Head of caudate nucleus (tissue), 42 donors: ENCODE measurements at places on chromosomes 2 and 18.

DNA sequence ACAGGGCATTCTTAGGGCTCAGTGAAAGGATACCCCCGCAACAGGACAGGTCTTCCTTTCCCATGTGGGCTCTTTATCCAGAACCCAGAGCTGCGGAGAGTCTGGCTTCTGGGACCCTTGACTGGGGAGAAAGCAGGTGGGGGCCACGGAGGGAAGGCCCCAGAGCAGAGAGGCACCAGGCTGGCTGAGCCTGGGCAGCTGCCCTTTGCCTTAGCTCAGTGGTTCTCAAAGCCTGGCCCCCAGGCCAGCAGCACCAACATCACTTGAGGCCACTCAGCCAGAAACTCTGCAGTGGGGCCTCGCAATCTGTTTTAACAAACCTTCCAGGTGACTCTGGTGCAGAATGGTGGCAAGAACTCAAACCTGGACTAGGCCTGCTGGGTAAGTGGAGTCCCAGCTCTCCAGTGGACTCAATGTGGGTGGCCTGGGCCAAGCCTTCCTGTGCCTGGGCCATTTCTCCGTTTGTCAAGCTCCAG lies 1.6 kb upstream of the TMEM37 start:
- no peak for DNase-seq

- DNase-seq = no peak
Observed at GRCh38 chr2:37593024-37593423, 78.4 kb downstream of the CDC42EP3 start.

DNA sequence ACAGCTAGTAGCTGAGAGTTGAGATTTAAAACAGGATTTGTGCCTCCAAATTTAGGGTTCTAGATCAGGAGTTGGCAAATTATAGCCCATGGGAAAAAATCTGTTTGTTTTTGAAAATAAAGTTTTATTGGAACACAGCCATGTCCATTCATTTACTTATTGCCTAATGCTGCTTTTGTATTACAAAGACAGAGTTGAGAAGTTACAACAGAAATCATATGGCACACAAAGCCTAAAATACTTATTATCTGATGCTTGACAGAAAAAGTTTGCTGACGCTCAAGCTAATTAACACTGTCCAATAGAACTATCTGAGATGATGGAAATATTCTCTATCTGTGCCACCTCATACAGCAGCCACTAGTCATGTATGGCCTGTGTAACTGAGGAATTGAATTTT lies 229.1 kb upstream of the RASGRP3 start:
- DNase-seq = no peak

DNA sequence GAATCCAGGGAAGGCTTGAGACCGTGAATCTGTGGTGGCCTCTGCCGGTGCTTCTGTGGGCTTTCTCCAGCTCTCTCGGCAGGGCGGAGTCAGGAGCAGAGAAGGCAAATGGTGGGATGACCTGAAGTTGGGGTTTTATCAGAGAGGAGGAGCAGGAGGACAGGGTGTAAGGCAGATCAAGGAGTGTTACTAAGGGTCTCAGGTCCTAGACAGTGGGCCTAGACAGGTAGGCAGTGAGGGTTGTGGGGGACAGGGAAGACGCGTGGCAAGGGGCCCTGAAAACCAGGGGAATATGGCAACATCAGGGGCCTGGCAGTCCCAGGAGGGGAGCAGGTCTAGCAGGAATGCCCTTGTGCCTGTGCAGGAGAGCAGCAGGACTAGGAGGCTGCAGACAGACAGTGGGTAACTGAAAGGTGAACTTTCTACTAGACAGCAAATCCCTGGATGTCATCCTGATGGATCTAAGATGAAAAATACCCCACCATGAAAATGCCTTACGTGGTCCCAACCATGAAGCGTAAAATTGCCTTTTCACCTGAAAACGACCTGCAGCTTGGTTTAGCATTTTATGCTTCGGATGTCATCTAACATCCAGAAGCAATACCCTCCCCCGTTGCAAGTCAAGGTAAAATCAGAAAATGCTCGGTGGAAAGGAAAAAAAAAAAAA lies 42.1 kb downstream of the SRSF7 start:
- DNase-seq = no peak

- DNase-seq = no peak
Observed at GRCh38 chr2:120261387-120262006, 8.8 kb downstream of the RALB start.

GRCh38 chr18:62625019-62625418 lies 90.3 kb upstream of the PHLPP1 start:
- no peak for DNase-seq

DNA sequence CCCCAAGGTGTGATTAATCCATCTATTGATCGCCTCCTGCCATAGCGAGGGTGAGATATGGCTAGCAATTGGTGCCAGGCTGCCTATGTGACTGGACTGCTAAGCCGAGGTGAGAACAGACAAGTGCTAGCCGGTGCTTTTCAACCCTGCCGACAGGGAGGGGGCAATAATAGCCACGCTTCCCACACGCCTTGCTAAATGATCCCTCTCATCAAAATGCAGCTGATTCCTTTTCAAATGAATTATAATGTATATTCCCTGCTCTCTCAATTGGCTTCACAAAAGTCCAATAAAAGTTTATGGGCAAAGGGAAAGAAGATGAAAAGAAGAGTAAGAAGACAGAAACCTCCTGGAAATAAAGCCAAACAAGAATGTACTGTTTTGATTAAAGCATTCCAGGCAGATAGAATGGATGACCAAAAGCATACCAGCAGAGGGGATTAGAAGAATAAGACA lies 235.6 kb downstream of the ICOS start:
- no peak for DNase-seq

DNA sequence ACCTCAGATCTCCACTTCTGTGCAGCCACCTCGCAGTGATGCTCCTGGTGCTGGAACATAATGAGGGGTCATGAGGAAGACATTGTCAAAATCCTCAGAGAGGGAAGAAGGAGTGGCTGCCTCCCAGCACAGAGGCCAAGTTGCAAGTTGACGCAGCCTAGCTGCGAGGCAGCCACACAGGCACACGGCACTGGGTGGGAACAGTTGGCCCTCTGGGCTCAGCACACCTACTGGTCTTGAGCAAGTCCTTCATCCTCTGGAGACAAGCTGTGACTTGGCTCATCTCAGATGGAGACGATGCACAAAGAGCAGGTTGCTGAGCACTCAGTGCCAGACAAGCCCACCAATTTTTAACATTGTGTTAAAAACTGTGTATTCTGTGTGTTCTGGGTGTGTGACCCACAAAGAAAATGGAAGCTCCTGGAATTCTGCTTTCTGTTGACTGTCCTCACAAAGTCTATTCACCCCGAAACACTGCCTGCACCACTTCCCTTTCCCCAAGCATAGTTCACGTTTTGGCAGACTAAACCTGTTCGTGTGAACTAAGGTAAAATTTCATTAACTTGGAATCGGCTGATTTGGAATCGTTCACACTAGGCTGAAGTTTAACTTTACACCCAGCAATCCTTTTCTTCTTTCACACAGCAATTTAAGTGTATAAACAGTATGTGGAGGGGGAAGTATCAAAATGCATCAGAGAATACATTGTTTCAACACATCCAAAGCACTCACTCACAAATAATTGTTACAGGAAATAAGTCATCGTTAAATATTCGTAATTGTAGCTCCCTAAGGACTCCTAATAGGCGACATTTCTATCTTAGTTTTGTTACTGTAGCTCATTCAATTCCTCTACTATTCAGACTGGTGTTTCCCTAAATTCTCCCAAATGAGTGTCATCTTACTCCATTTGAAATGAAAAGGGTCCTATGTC lies 266.6 kb upstream of the ID2 start:
- no peak for DNase-seq

GRCh38 chr2:196307775-196308305 lies 136.5 kb upstream of the STK17B start:
- DNase-seq = no peak

GRCh38 chr2:163856941-163857340 lies 121.1 kb upstream of the FIGN start:
- DNase-seq = no peak

DNA sequence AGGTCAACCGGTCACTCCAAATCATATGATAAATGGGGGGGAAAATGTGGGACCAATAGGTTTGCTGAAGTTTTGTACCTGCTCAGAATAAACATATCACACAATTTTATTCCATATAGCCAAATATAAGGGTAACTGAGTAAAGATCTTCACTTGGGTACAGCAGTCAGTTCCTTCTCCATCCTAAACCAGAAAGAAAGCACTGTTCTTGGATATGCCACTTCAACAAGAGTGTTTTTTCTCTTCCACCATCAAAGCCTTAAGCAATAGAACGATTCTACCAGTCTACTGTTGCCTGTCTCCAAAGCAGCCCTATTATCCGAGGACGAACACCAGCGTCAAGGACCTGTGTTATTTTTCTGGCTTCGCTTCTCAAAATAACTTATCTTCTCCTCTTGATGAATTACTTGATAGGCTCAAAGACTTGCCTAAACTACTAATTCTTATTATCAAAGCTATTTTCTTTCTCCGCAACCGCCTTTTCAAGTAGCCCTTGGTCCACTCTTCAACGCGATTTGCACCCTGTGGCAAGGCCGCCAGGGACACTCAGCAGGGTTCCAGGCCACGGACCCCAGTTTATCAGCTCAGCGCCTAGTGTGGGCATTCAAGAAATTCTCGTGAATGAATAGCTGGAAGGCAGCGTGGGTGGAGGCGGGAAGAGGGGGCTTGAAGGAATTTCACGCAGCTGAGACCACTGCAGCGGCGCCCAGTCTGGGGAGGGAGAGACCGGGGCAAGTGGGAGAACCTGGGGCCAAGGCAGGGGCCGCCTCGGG lies 646 bp downstream of the ALS2 start:
- DNase-seq = peak; percentile 23

DNA sequence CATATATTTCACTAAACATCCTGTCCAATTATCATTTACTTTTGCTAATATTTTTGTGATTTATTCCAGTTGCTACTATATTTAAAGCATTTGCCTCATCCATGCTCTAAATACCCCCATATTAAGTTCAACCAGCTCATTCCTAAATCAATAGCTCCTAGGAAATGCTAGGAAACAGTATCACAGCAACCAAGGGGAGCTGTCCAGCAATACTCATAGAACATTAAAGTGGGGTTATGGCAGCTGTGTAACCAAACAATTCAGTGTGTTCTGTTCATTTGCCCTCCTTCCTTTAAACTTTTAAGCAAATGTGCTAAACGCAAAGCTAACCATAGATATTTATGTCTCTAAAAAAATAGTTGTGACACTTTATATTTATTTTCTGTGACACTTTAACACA lies 41.1 kb downstream of the ACVR1C start:
- no peak for DNase-seq

- DNase-seq = no peak
Observed at GRCh38 chr2:71827973-71828372, 319.7 kb downstream of the CYP26B1 start.

GRCh38 chr2:105139556-105140239 lies 101.8 kb downstream of the MRPS9 start:
- no peak for DNase-seq

- DNase-seq = no peak
Observed at GRCh38 chr18:40529478-40529877, 1425.6 kb upstream of the PIK3C3 start.

DNA sequence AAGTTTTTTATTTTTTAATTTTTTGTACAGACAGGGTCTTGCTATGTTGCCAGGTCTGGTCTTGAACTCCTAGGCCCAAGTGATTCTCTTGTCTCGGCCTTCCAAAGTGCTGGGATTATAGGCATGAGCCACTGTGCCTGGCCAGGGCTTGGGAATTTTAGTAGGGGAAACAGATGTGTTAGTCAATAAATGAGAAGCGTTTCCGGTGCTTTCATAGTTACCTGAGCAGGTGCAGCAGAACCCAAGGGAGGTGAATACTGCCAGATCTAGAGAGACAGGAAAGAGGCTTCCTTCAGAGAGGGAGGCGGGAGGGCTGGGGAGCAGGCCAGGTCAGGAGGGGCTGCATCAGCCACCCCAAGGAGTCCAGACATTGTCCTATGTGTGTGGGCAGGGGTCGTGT lies 30.5 kb upstream of the IMPA2 start:
- no peak for DNase-seq

DNA sequence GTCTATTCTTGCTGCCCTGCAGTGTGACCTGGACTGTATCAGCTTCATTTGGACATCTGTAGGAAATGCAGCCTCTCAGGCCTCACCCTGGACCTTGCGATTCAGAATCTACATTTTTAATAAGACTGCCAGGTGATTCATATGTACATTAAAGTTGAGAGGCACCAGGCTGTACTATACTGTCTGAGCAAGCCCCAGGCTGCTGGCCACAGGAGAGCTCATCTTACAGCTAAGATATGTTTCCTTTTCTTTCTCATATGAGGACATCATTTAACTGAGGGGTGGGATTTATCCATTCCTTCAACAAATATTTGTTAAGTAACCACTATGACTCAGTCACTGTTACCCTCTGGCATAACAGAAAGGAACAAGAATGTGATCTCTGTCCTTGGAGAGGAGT lies 78.2 kb upstream of the GCFC2 start:
- no peak for DNase-seq

DNA sequence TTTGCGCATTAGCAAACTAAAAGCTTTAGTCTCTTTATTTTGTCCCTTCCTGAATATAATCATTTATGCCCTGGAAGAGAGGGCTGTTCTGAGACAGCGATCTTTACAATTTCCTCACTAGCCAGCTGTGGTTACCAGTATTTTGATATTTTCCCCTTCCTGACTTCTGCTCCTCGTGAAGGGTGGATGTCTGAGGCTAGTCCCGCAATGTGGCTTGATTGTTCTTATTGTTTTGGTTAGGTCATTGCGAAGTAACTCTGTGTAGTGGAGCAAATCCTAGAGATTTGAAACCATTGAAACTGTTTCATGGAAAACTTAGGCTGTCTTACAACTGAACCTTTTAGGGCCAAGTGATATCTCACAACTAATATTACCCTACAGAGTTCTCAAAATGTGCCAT lies 2.4 kb downstream of the MRPL33 start:
- DNase-seq = no peak

DNA sequence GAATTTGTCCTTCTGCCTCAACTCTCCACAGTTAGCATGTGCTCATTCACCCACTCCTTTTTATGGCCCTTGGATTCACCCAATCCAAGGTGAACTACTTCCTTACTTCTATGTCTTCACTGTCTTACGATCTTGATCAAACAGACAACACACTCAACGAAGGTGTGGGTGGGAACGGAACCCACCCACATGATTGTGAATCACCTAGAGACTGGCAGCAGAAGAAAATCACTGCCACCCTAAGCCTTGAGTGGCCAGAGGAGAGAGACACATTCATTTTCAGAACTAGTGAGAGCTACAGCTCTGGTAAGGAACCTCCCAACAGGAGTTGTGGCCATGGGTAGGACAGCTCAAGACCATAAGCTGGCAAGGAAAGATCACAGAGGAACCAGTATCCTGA lies 194.3 kb downstream of the PLCL1 start:
- no peak for DNase-seq

GRCh38 chr2:128488434-128488833 lies 169.8 kb upstream of the HS6ST1 start:
- DNase-seq = no peak
